Suppressor macrophage treated with lipopolysaccharide for 4 hours (primary cell): ENCODE measurements at places on chromosomes 1 and 21.
A peak's percentile ranks its signal among the peaks of the same experiment; 100 is the strongest.

- no peak for DNase-seq
Observed at GRCh38 chr21:45594721-45595489, 48.6 kb upstream of the PCBP3 start.

DNA sequence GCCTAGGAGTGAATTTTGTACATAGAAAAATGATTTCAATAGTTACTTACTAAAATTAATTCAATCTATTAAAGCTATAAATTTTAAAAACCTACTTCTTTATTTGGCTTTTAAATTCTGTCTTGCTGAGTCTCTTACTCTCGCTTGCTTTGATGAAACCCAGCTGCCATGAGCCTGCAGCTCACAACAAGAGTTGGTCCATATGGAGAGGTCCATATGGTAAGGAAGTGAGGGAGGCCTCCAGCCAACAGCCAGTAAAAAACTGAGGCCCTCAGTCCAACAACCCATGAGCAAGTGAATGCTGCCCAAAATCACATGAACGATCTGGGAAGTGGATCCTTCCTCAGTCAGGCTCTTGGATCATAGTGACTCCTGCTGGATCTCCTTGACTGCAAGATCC, 89.9 kb upstream of the CXADR start:
- DNase-seq = no peak

DNA sequence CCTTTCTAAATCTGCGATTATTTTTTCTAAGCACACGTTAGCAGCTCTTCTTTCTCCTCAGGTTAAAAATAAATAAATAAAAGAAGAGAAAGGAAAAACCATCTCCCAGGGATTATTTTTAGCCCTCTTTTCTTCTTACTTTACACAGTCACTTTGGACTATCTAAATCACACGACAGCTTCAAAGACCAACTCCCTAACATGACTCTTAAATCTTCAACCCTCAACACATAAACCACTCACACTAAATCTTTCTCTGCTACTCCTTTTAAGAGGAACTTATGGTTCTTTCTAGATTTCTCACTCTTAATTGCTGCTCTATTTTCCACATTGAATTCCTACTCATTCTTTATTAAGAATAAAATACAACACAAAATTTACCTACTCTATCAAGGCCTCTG, 1095.0 kb upstream of the B3GALT2 start:
- DNase-seq = no peak

- DNase-seq = no peak
Observed at GRCh38 chr1:71312545-71312944, 231.7 kb upstream of the ZRANB2 start.

- peak; percentile 25 for DNase-seq
Observed at GRCh38 chr1:203039609-203040512, 13.6 kb downstream of the PPFIA4 start.

DNA sequence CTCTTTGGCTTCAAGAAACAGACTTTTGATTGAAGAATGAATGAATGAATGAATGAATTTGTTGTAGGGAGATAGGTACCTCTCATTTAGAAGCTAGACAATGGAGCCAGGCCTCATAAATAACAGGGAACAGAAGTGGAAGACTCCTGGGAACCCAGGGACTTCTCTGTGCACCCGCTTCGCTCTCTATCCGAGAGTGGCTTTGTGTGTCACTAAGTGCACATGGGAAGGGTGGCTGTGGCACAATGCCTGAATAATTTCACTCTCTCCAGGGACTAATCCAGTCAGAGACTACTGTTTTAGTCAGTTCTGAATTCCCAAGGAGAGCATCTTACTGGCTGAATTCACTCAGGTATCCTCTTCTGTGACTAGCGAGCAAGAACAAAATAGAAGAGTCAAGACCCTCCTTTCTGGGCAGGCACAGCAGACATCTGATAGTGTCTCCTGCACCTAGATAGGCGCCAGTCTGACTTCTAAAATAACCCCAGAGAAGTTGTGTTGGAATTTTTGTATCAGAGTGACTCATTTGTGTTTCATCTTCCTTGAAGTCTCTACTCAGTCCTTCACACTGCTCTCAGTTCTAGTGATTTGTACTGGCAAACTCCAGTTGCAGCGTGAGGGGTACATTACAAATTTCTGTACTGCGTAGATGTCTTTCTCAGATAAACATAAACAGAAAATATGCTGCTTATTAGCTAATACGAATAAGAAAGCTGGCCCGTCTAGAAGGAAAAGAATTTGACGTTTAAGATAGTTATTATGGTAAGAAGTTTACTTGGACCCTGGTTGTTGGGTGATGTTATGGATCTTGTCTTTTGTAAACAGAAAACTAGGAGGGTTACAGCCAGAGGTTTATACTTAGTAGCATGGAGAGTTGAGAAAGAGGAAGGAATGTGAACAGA, 34.0 kb downstream of the BACH1 start:
- no peak for DNase-seq

DNA sequence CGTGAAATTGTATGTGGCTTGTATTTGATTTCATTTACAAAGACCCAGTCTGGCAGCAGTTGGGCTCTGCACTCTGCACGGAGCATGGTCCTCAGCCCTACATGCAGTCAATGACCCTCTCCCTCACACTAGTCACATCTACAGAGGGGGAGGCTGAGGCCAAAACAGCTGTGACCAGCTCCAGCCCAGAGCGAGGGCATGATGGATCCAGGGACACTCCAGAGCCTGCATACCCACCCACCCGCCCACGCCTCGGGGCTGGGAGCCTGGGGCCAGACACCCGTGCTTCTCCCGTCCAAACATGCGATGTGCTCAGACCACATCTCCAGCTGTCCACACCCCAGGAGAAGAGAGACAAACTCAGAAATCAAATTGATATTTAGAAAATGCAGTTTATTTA, 14.0 kb upstream of the PRDM16 start:
- no peak for DNase-seq

DNA sequence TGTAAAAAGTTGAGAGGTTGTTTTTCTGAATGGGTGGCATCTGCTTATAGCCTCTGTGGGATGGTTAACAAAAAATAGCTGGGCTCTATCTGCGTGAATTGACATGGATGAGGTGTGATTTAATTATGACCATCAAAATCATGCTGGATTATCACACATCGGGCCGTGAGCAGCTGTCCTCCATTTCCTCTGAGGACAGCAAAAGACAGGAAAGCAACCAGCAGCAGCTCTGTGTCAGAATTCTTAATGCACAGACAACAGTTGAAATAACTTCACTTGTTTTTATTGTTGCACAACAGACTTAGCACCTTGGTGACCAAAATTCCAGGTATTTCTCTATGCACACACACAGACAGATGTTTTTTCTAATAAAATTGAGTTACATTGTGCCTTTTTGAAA, 54.5 kb upstream of the LAPTM5 start:
- DNase-seq = no peak

DNA sequence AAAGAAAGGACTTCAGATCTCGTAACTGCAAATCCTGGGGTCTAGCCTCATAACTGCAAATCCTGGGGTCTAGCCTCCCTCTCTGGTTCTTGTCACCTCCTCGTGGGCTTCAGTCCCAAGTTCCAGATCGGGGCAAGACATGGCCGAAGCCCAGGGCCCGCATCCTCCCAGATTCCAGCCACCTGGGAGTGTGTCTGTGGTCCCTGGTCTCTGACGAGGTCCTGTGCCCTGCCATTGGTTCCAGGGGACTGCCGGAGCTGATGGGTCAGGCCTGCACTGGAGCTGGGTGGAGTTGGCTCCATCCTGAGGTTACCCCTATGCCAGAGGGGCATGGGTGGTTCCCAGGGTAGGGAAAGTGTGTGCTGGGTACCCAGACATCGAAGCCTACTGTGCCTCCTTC, 17.7 kb upstream of the C1orf174 start:
- DNase-seq = no peak

- no peak for DNase-seq
Observed at GRCh38 chr21:42021371-42022090, 11.4 kb upstream of the ZBTB21 start.

DNA sequence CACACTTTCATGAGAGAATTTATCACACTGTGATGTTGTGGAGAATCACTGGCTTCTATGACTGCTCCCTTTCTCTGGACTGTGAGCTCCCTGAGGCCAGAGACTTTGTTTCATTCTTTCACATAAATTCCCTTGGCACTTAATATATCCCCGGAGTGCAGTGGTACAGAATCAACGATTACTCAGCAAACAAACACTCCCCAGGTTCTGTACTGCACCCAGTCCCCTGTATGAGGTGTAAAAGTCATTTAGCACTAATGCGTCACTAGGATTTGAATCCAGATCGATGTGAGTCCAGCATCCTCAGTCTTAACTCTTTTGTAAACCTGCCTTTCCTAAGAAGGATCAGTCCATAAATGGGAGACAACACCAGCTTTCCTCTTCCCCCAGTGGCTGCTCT, 6.8 kb upstream of the UTP25 start:
- no peak for DNase-seq

GRCh38 chr1:84771895-84772294, 81.6 kb upstream of the SSX2IP start:
- DNase-seq = no peak

- DNase-seq = no peak
Observed at GRCh38 chr1:175877939-175878737, 134.7 kb upstream of the TNR start.

DNA sequence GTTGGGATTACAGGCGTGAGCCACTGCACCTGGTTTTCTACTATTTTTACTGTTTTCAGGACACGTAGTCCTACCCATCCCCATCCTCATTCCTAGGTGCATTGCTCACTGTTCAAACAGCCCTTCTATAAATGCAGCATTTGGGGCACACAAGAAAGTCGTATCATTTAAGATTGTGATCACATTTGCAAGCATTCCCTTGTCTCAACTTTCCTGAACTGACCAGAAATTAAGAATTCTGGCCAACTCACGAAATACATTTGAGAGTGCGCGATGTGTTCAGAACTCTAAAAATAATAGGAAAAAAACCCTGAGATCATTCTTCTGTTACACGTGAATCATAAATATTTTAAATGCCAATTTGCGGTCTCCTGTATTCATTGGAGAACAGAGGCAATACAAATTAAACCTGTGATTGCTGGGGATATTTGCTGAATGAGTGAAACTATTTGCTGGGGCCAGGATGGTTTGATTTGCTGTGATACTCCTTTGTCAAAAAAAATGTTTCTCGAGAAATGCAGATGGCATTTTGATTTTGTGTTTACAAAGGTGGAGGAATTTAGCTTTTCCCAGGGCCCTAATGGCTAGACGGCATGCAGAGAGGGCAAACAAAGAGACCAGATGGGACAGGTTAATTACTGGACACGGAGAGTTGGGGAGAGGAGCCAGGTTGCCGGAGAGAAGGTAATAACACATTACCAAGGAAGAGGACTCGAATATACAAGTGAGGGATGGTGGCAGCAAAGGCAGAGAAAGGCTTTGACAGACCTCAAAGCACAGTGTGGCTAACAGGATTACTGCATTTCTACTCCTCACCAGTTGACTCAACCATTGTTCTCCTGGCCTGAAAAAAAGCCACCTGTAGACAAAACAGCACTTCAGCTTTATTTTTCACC, 38.4 kb downstream of the STPG1 start:
- no peak for DNase-seq

DNA sequence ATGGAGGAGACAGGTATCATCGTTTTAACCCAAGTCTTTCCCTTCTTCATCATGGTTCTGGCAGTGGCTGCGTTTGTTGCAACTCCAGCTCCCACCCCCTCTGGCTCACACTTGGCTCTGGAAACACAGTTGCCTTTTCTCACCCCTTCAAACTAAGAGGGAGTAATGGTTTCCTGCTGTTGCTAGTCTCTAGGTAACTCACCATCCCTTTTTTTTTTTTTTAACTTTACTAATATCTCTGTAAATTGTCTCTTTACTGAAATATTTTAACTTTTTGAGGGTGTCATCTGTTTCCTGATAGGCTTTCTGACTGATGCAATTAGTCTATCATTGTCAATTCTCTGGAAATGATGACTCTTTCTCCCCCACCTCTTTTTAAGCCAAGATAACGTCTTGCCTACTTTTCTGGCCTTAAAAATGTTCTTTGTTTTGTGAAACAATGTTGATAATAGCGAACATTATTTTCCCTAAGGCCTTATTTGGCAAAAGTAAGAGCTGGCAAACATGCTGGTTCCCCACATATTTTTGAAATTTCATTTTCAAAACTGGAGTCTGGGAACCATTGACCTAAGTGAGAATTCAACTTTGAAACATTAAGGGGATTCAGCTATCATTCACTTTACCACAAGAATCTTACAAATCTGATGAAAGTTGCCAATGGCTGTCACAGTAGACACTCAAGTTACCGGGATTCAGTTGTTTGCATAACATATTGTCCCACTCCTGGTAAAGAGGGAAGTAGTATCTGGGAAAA, 85.3 kb downstream of the LEPR start:
- DNase-seq = no peak

DNA sequence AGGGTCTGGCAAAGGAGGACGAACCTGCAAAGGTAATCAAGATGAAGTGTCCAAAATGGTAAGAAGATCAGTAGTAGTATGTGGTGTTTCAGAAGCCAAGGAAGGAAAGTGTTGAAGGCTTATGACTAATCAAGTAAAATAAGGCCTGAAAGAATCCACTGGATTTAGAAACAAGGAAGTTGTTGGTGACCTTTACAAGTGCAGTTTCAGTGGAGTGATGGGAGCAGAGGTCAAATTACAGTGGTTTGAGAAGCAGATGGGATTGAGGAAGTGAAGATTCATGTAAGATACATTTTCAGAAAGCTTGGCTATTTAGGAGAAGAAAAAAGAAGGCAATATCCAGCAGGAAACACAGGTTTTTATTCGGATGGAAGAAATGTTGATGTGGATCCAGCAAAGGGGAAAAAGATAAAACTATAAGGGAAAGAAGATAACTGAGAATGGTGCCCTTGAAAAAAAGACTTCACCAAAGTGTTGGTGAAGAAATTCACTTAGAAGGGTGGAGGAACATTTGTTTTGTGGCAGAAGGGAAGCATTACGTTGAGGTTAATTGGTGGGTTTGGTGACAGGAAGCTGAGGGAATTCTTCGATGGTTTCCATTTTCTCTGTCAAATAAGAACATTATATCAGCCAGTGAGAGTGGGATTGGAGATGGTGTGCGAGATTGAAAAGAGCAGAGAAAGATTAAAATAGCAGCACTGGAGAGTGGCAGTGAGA, 2.1 kb downstream of the ARMH1 start:
- DNase-seq = peak; percentile 92

GRCh38 chr1:86419277-86419903, 4.6 kb upstream of the CLCA2 start:
- DNase-seq = peak; percentile 54

DNA sequence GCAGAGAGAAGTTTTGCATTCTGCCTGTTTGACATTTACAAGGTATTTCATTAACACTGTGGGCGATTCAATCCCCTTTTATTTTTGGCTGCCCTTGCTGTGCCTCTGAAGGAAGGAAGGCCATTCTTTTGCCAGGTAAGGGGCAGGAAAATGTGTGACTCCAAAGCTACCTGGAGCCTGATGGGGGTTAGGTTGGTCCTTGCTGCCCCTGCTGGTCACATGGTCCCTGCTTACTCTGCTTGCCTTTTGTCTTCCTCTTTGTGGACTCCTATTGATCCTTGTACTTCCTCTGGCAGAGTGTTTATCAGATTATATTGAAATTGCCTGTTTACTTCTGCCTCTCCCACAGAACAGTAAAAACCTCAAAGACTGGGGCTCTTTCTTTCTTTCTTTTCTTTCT, 65.7 kb downstream of the ST6GALNAC3 start:
- no peak for DNase-seq

DNA sequence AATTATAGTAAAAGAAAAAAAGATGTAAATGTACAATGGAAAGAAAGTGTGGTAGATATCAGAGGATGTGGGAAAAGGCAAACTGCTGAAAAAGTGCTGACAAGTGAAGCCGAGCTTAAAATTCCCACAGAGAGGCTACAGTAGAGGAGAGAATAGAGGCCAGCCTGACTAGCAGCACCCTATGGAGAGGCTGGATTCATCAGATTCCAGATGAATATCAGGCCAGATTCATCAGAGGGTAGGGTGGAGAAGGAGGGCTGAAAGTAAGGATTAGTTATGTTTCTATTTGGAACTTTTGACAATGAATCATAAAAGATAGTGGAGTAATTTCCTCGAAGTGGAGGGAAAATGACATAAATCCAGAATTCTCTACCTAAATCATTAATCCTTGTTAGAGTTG, 60.4 kb upstream of the NEK7 start:
- DNase-seq = no peak
